Hematopoietic multipotent progenitor cell (in vitro differentiated cells): ENCODE measurements at places on chromosomes 13 and 19.
A peak's percentile ranks its signal among the peaks of the same experiment; 100 is the strongest.

GRCh38 chr19:41928754-41929535 lies 696 bp upstream of the ERFL start:
- DNase-seq = no peak

DNA sequence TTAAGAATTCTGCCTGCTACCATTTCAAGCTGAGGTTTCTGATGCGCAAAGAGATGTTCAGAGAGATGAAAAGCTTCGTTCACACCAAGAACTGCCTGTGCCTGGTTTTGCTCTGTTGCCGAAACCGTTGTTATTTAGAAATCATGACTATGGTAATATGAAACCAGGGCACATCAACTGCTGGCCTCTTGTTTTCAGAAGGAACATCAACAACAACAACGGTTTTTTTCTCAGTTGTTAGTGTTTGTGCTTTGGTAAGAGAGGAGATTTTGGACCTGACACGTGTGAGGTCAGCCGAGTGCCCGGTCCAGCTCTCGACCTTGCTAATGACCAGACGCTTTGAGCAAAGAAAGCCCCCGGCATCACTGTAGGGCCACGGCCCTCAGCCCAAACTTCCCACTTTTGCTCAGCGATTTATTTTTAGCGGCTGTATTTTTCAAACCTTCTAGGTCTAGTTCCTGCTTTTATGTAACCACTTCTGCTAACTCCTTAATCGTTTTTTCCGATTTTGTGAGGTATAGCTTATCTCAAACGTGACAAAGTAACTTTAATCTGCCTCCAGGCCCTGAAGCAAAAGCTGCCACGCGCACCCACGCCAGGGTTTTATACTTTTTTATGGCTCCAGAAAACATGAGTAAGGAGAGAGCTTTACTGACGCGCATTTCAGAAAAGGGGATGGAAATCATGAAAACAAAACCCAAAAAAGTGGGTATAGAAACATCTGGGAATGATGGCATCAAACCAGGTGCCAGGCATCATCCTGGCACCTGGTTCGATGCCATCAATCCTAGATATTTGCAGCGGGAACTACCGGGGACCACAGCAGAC lies 42.0 kb downstream of the KLF2 start:
- peak; percentile 53 for DNase-seq

- no peak for DNase-seq
Measured at GRCh38 chr13:73902296-73902695, 231.9 kb downstream of the KLF12 start.

DNA sequence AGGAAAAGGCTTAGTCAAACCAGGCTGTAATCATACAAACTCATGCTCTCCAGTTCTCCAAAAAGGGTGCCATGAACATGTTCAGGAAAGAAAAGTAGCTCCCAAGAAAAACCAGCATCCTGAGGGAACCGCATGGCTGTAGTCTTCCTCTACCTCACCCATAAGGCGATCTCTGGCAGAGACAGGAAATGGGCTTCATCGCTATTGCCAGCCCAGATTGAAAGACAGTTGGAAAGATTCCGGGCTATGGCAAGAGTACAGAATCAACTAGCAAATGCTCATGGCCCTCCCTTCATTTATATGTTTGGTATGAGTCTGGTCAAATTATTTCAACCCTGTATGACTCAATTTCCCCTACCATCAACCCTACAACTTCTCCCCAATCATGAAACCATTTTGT lies 140.1 kb downstream of the LHFPL6 start:
- DNase-seq = no peak

- no peak for DNase-seq
Measured at GRCh38 chr13:50198508-50198907, 183.3 kb downstream of the KCNRG start.

- peak; percentile 21 for DNase-seq
Measured at GRCh38 chr19:14318873-14319272, 62.4 kb upstream of the ADGRE5 start.

DNA sequence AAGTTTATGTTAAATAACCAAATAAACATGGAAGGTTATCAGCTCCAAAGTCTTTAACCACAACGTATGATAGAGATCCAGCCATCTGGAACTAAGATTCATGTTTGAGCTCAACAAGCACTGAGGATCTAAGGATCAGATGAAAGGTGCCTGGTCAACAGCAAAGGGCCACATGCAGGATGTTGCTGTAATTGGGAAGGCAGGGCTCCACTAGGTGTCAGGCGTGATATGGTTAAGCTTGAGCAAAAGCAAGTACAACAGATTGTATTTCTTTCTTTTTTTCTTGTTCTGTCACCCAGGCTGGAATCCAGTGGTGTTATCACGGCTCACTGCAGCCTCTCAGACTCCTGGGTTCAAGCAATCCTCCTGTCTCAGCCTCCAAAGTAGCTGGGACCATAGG lies 12.0 kb downstream of the EBPL start:
- DNase-seq = peak; percentile 72

- no peak for DNase-seq
Measured at GRCh38 chr13:113978741-113979481, 5.0 kb upstream of the C13orf46 start.

- DNase-seq = no peak
Measured at GRCh38 chr13:98925949-98926348, 51.9 kb downstream of the DOCK9 start.

DNA sequence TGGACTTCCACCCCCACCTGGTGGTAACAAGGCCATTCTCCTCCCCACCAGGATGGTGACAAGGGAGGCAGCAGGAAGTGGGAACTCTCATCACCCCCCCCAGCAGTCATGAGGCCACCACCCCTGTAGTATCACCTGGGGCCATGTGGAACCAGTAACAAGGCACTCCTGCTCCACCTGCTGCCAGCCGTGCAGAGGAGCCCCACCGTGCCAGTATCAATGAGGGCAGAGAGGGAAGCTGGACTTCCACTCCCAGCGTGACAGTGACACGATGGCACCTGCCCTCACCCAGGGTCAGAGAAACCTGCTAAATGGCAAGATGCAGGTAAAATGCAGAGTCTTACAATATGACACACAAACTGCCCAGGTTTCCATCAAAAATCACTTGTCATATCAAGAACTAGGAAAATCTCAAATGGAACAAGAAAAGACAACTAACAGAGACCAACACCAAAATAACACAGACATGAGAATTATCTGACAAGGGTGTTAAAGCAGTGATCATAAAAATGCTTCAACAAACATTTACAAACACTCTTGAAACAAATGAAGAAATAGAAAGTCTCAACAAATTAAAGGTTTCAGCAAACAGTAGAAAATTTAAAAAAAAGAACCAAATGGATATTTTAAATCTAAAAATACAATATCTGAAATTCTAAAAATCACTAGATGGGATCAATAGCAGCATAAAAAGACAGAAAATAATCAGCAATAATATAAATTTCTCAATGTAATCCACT lies 9.1 kb upstream of the SPACA7 start:
- DNase-seq = no peak

GRCh38 chr19:46353730-46354528 lies 7.0 kb downstream of the PPP5C start:
- no peak for DNase-seq

DNA sequence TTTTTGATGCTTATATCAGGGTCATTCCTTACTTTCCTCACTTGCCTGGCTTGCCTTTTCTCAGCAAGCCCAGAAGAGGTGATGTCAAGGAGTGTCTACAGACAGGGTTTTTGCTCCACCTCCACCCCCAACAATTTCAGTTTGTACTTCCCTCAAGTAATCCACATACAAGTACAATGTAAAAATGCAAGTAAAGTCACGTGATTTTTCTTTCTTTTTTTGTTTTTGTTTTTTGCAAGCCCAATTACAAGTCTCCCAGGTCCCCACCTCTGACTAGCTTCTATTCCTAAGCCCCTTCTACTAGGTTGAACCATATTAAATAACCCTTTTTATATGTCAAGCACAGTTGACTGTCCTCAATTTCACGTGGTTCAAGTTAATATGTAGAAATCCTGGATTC lies 579.6 kb downstream of the DIAPH3 start:
- no peak for DNase-seq

- no peak for DNase-seq
Measured at GRCh38 chr13:51481656-51482055, 28.8 kb upstream of the INTS6 start.

DNA sequence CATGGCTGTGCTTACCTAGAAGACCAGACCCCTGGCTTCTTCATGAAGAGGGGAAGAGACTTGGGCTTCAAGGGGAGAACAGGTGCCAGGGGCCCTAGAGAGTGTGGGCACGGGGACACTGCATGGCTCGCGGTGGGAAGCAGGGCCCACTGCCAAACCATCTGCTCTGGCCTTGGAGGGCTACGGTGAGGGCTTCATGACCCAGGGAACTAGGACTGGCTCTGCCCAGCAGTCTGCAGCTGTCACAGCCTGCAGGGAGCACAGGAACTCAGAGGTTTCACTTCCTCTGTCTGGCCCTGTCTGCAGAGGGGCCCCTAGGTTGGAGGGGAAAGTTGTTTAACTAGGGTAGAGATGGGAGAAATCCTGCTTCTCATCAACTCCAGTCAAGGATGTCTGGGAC lies 4.3 kb downstream of the ERCC1 start:
- no peak for DNase-seq

DNA sequence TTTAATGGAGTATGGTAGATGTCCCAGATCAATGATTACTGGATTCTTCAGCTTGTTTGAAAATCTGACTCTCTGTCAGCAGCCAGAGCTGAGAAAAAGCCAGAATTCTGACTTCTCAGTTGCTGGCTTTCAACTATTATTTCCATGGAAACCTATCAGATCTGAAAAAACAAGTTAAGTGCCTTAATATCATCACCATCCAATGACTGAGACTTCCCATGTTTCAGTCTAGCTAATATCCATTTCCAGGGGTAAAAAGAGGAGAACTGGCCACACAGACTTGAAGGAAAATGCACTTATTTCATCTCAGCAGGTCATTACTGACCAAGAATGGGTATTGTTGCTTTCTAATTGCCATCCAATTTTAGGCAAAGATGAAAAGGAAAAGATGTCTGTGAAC lies 75.2 kb downstream of the TNFSF11 start:
- DNase-seq = no peak

GRCh38 chr13:70170689-70171088 lies 62.4 kb upstream of the KLHL1 start:
- DNase-seq = no peak

DNA sequence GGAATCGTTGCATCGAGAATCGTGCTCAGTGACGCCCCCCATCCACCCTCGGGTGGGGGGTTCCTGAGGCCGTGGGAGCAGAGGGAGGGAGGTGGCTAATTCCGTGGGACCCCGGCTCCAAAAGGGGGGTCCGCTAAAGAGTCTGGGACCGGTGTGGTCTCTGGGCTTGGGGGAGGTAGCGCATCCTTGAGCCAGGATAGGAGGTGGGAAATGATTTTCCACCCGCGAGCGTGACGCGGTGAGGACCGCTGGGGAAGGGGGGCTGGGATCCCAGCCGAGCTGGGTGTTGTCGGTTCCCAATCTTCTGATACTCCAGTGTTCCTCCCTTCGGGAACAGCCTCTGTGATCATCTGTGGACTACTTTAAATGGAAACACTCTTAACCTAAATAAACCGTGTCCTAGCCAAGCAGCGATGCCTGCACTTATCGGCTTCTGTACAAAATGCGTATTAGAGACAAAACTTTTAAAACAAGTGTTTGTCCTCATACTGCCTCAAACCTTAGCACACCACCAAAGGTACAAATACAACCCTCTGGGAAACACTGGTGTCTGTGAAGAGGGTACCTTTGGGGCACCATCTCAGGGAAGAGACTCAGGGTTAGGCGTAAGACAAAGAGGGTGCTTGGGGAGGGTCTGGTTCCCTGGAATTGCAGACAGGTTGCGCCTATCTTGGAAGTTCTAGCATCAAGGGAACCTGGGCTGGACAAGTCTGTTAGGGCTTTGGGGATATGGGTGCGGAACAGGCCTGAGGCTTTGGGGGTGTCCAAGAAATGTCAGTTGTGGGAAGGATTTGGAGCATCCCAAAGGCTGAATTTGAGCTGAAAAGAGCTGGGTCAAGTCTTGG lies 16.0 kb downstream of the KCNC3 start:
- no peak for DNase-seq

- DNase-seq = no peak
Measured at GRCh38 chr13:42275506-42275905, 3.6 kb downstream of the AKAP11 start.

DNA sequence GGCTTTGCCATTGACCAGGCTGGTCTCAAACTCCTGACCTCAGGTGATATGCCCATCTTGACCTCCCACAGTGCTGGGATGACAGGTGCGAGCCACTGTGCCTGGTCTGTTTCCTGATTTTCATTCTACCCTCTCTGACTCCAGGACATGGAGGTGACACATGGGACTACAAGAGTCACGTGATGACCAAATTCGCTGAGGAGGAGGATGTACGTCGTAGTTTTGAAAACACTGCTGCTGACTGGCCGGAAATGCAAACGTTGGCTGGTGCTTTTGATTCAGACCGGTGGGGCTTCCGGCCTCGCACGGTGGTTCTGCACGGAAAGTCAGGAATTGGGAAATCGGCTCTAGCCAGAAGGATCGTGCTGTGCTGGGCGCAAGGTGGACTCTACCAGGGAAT lies 40.2 kb downstream of the NLRP5 start:
- no peak for DNase-seq

GRCh38 chr13:94090773-94091480 lies 388.6 kb downstream of the DCT start:
- no peak for DNase-seq

DNA sequence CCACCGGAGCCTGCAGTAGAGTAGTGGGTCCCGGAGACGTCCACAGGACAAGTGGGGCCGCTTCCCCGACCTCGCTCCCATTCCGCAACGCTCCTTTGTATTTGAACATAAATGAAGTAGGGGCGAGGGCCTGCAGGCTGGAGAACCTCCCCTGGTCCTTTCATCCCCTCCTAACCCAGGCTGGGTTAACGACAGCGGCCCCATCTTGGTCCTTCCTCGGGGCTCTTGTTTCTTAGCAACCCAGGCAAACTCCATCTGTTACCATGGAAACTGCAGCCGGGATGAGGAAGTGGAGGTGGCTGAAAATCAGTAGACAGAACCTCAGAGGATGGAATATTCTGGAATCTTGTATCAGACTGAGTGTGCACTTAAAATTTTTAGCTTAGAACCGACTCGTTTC lies 132.6 kb upstream of the USP29 start:
- DNase-seq = no peak

GRCh38 chr19:2345076-2345475 lies 15.0 kb upstream of the TMPRSS9 start:
- DNase-seq = no peak

DNA sequence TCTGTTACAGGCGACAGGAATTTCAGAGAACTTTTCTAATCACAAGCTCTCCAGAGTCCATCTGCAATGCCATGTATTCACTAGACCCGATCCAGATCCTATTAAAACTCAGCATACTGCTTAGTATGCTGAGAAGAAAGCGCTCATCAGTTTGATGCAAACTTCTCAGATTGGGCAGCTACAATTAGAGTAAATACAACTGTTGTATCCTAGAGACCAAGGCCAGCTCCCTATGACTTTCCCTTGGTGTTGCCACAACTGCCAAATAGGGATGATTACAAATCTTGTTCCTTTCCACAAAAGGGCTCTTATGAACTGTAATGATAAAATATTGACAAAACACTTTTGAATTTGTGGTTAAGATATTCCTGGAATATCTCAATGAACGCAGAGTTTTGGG lies 191.2 kb downstream of the SPRY2 start:
- DNase-seq = no peak
